ENCODE measurements at places on chromosomes 11 and 22.

- no peak for DNase-seq
Measured at GRCh38 chr11:29183301-29183700, 833.5 kb downstream of the KCNA4 start.

DNA sequence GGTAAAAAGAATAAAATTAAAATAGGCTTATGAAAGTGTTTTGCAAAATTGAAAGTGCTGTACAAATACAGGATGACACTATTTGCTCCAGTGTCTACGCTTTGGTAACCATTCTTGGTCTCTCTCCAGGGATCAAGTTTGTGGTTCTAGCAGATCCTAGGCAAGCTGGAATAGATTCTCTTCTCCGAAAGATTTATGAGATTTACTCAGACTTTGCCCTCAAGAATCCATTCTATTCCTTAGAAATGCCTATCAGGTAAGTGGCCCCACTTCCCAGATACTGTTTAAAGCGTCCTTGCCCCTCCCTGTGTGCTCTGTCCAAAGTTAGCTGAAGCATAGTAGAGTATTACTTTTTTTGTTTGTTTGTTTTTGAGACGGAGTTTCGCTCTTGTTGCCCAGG is 3.1 kb downstream of the TRAPPC4 start:
- DNase-seq, result no peak

- DNase-seq, result no peak
Measured at GRCh38 chr11:110455718-110456117, 26.0 kb downstream of the FDX1 start.

DNA sequence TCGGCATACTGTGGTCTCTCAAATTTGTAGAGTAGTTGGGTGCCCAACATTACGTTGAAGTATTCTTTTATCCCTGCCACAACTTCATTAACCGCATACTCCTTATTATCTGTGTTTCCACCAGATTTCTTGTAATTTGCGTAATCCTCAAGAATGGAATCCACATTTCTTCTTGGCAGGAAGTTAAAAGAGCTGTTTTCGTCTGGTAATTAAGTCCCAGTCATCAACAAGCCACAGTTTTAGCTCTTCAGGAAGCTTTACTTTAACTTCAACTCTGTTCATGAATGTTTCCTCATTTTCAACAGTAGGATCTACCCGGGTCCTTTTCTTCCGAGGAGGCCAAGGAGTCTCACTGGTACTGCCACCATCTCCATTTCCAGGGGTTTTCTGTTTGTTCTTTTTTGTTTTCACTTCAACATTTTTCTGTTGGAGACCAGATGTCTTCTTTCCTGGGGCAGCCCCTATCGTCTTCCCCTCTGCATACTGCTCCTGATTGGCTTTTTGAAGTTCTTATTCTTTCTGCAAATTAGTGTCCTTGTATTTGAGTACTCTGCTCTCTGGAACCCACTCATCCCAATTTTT is 30.3 kb downstream of the PDE3B start:
- no peak for DNase-seq

DNA sequence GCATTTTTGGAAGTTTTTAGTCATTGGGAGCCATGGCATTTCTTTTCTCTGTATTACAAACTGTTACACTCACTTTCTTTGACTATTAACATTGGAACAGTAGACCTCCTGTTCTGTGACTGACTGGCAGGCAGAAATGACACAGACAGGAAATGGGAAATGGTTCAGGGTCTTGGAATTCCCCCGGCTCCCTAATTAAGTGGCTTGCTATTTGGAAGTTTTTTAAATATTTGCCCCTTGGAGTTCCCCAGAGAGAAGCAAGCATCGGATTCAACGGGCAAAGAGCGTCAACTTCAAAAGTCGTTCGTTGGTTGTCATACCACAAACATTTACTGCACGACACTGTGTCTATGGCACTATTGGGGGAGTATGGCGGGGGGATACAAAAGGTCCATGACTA is 1.1 kb upstream of the BIRC2 start:
- DNase-seq, result no peak

DNA sequence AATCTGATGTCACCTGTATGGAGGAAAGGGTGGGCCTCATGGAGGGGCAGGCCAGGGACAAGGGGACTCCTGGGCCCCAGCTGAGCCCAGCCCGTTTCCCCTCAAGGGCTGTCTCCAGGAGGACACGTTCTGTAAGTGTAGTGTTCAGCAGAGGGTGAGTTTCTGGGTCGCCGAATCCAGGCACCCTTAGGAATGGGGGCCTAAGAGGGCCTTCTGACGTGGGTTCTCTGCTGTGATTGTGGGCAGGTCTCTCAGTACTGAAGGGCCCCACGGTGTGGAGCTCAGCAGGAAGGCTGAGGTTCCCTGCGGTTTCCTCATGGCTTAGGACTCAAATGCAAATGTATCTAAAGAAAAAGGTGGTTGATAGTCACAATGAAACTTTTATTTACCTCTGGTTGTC is 6.5 kb downstream of the PTDSS2 start:
- peak; percentile 60 for DNase-seq

- no peak for DNase-seq
Measured at GRCh38 chr11:8706673-8707432, 24.3 kb downstream of the RPL27A start.

- no peak for DNase-seq
Measured at GRCh38 chr22:38737302-38738060, 18.3 kb downstream of the SUN2 start.

DNA sequence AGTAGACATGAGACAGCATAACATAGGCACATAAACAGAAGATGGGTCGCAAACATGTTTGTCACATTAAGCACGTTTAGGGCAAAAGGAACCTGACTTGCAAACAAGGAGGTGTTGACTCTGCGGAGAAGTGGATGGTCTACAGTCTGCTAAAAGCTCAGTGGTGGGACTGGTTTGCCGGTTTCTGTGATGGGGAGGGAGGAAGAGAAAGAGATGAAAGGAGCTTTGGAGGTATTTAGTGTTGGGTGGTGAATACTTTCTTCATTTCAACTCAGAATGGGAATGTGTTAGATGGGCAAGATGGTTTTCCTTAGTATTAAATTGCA is 191.4 kb upstream of the SORL1-AS1 start:
- no peak for DNase-seq

- DNase-seq, result no peak
Measured at GRCh38 chr11:16926883-16927626, 87.2 kb downstream of the PLEKHA7 start.

- no peak for DNase-seq
Measured at GRCh38 chr11:77101043-77101537, 1.6 kb upstream of the OMP start.

- no peak for DNase-seq
Measured at GRCh38 chr22:41243361-41243760, 2.6 kb upstream of the CHADL start.

DNA sequence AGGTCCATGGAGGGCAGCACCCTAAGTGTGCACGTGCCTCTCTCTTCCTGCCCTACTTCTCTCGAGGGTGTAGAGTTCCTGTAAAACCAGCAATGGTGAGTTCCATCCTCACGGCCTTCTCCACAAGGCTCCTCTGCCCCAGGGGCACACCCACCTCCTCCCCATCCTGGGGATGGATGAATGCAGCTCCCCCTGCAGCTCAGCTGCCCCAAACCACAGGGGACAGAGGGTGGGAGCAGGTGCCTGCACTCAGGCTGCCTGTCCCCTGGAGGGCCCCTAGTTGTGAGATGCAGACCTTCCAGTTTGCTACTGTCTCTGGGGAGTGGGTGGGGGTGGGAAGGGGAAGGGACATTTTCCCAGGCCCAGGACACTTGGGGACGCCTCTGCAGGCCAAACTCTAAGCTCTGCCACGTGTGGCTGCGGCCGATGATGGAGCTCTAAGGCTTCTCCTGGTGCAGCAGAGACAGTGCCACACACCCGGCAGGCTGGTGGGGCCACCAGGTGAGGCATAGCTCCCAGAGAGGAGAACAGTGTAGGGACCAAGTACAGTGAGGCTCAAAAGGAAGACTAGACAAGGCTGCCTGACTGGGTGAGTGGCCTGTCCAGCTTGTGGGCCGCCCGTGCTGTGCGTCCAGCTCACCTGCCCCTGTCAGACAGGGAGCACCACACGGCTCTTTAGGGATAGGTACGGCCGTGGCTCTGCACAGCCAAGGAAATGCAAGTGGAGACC is 540.9 kb downstream of the TBC1D22A start:
- no peak for DNase-seq

DNA sequence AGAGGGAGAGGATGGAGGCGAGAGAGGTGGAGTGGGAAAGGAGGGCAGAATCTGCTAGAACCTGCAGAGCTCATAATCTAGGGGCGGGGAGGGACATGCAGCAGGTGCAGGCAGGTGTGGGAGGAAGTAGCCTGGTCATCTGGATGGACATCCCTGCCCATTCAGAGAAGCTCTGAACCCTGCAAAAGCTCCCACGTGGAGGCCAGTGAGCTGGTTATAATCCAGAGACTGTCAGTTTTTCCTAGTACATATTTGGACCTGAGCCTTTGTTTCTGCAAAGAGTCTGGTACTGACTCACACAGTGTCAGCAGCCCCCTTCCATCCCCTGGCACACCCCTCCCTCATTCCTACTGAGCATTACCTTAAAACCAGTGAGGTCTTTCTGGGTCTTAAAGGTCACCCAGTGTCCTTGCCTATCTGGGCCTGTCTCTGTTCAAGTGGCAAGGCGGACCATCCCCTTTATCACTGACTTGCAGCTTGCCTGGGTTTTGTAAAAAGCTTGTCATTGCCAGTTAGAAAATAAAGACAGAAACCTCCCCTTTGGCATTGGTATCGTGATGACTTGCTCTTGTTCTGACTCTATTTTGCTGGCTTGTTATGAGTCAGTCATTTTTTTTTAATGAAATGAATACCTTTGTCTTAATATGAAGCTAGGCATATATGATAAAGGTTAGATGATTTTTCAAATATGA is 26.1 kb downstream of the PTPRJ start:
- peak; percentile 45 for DNase-seq

DNA sequence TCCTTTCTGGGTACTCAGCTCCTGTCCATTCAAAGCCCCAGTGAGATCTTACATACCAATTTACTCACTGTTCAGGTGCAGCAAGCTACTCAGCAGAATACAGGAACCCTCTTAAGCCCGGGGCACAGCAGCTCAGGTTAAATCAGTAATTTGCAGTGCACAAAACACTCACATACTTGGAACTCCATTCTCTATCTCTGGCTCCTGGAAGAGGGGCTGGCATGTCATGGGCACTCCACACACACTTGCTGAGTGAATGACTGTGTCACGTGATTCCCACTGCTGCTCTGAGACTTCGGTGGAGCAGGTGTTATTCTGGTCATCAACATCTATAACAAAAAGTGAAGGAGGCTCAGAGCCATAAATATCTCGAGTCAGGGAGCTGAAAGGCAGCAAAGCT is 157.3 kb upstream of the BDNF start:
- no peak for DNase-seq

GRCh38 chr11:74696500-74696899 is 34.7 kb downstream of the CHRDL2 start:
- DNase-seq, result no peak

- DNase-seq, result no peak
Measured at GRCh38 chr11:130738611-130739010, 177.7 kb downstream of the SNX19 start.

- no peak for DNase-seq
Measured at GRCh38 chr11:64081745-64082442, 46.2 kb downstream of the FLRT1 start.

GRCh38 chr11:73201888-73202780 is 15.9 kb upstream of the P2RY2 start:
- DNase-seq, result no peak

DNA sequence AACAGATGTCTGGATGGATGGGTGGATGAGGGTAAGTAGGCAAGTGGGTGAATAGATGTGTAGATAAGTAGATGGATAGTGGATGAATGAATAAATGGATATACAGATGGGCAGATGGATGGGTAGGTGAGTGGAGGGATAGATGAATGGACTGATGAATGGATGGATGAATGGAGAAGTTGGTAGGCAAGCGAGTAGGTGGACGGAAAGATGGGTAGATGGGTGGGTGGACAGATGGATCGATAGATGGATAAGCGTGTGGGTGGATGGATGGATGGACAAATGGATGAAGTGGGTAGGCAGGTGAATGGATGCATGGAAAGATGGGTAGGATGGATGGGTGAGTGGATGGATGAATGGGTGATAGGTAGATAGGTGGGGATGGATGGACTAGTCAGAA is 393.2 kb downstream of the SHANK2 start:
- DNase-seq, result no peak

Measured in CD4-positive, alpha-beta T cell treated with Interleukin-6 for 4 hours (primary cell).